Stimulated activated CD8-positive, alpha-beta memory T cell treated with anti-CD3 and anti-CD28 coated beads, Interleukin-15, amount 100 ng/mL, for 24 hours (primary cell): ENCODE measurements at places on chromosomes 2 and 18.

GRCh38 chr2:234136461-234136860 lies 86.0 kb downstream of the SPP2 start:
- no peak for DNase-seq

GRCh38 chr2:216571178-216571908 lies 61.9 kb upstream of the IGFBP2 start:
- no peak for DNase-seq

- no peak for DNase-seq
These were observed 223.8 kb downstream of the FBXO15 start for GRCh38 chr18:73923866-73924265.

DNA sequence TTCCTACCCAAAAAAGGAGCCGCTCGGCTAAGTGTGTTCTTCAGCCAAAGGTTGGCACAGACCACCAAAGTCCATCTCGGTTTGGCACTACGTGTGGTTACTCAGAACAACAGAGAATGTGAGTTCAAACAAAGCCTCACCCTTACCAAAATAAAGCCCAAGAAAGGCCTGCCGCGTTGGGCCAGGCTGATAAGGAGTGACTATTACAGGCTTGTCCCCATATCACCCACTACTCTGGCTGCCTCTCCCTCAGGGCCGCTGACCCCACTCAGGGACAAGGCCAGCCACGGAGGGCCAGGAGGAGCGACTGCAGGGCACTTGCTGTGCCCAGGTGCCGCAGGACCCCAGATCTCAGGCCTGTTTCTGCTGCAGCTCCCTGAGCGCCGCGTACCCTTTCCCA lies 13.8 kb downstream of the HS1BP3 start:
- DNase-seq: no peak

DNA sequence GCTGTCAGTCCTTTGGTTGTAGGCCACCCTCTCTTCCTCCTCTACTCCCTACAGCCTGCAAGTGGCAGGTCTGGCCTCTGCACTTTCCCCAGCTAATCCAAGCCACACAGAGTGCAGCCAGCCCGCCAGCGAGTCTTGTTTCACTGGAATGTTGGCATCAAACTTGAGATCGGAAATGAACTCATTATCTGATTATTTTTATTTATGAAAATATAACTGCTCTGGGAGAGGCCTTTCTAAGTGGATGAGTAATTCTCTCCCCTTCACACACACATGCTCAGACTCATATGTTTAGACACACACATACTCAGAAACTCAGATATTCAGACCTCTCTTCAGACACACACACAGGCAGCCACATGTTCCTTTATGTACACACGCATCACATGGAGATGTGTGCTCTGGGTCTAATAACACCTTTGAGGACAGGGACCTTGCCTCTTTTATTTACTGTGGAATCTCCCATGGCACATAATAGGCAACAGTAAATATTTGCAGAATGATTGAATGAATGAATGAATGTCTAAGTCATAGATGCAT lies 151.3 kb downstream of the ZFP36L2 start:
- DNase-seq: no peak

DNA sequence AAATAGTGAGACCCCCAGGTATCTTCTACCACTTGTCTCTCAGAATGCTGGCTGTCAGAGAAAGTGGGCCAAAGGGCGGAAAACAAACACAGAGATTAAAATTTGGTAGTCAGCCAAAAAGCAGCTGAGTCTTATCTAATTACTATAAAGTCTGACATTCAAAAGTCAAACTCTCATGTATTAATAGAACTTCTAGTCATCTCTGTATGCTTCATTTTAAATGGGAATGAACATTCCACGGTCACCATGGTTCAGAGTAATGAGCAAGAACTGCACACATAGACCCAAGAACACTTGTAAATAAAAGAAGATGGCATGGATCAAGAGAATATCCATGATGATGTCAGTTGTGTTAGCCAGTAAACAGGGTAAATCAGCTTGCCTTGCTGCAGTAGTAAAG lies 1267.0 kb upstream of the CHAC2 start:
- DNase-seq: no peak

DNA sequence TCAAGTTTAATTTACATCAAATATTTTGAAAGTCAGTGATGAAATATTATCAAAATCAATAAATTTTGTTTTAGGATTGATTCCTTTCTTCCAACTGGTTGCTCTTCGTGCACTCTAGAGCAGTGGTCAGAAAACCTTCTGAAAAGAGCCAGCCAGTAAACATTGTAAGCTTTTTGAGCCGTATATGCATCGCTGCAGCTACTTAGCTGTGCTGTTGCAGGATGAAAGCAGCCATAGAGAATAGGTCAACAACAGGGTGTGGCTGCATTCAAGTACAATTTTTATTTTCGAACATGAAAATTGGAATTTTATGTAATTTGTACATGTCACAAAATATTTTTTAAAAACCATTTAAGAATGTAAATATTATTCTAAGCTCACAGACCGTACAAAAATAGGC lies 94.9 kb downstream of the MGAT5 start:
- DNase-seq: no peak

GRCh38 chr2:18664421-18664820 lies 75.1 kb upstream of the NT5C1B start:
- DNase-seq: no peak

DNA sequence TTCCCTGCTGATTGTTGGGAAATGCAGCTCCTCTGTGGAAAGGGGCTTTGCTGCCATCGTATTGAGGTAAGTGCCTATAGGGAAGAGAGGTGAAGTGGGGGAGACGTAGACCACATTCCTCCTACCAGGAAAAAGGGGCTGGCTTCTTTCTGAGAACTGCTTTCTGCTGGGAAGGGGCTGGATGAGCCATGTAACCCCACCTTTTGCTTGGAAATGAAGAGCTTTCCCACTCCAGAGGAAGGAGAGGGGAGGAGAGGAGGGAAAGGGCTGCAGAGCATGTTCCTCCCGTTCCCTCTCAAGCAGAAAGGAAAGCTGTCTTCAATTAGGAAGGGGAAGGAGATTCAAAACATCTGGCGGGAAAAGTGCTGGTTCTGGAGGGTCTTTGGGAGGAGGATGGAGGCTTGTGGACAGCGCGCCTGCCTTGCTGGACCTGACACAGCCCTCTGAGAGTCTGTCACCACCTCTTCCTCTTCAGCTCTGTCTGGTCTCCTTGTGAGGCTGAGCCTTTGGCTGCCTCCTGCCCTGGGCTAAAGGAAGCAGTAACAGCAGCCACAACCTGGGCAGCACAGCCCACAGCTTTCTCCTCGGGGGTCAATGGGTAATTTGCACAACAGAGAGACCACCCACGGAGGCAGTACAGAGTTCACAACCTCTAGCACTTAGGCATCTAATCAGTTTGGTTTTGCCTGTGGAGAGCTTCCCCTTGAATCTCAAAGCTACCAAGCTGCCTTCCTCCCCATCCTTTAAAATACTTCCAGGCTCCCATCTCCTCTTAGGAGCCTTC lies 410.0 kb upstream of the TNP1 start:
- no peak for DNase-seq

DNA sequence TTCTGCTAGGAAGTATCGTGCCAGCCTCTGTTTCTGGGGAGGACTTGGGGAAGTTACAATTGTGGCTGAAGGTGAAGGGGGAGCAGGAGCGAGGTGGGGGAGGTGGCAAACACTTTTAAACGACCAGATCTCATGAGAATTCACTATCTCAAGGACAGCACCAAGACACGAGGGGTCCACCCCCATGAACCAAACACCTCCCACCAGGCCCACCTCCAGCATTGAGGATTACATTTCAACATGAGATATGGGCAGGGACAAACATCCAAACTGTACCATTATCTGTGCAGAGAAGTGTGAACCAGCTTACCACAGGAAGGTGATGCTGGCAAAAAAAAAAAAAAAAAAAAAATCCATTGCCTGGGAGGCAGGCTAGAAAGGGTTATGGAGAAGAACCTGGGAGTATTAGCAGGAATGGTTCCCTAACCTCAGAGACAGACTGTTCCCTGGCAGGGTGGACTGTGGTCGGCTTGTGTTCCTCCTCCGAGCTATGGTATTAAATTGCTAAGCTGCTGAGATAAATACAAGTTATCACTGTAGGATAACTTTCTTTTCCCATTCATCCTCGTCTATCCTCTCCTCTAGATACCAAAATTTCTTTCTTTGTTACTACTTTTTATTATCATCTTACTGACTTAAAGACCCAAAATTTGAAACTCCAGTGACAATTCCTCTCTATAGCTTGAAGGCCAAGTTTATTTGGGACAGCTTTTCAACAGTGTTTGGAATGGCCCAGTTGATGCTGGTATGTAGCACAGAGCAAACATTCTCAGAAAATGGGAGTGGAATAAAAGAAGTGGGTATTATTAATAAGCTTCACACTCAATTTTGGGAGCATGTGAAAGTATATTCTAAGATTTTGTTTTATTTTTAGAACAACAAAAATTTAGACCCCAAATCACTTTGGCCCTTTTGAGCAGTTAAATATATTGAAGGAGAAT lies 73.7 kb upstream of the MAP3K20 start:
- no peak for DNase-seq

- no peak for DNase-seq
These were observed 39.7 kb downstream of the UBE2F start for GRCh38 chr2:238006510-238006909.

DNA sequence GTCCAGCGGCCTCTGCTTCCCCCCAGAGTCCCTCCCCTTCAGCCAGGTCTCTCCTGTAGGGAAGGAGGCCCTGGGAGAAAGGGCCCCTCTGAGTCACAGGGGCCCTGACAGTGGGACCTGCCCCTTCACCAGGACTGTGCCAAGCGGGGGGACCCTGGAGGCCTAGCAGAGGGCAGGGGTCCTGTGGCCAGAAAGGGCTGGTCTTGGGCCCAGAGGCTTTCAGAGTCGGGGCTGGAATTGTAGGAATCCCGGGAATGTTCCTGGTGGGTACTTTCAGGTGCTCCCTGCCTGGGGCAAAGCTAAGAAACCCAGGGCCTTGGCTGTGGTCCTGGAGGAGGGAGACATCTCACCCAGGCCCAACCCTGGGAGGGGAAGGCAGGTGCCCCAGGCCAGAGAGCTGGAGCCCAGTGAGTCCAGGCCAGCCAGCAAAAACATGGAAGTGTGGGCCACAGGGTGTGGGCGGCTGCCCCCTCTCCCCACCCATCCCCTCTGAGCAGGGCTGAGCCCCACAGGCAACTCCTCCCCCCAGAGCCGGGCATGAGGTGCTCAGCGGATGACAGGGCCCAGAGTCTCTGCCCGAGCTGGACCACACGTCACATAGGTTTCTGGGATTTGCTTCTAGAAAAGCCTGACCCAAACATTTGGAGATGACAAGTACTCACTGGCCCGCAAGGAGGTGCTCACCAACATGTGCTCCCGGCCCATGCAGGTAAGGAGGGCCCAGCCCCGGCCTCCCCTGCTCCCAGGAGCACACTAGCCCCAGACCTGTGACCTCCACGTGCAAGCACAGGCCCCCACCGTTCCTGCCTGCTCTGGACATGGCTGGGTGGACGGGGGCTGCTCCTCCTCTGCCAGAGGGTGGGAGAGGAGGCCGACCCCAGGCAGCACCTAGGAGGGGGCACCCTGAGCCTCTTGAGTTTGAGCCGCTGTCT lies 48.2 kb upstream of the ALPP start:
- no peak for DNase-seq

DNA sequence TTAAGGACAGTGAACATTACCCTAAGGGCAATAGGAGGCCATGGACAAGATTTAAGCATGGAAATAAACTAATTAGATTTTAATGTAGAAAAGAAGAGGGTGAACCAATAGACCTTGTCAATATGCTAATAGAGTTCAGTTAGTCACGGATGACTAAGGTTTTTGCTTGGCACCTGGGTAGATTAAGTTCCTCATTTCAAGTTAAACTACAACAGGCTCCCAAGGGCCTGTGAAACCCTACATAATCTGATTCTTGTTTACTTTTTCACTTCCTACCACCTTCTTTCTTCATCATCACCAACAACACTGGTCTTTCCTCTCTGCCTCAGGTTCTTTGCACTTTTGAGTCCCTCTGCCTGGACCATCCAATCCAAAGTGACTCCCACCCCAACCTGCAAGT lies 14.8 kb downstream of the SP110 start:
- no peak for DNase-seq
